Large intestine (tissue), 12 donors: ENCODE measurements at places on chromosomes 6 and 20. TPM values are rescaled to one million over a fixed set of nuclear protein-coding genes. Genes with fewer than 3 reads are reported as not detected.

DNA sequence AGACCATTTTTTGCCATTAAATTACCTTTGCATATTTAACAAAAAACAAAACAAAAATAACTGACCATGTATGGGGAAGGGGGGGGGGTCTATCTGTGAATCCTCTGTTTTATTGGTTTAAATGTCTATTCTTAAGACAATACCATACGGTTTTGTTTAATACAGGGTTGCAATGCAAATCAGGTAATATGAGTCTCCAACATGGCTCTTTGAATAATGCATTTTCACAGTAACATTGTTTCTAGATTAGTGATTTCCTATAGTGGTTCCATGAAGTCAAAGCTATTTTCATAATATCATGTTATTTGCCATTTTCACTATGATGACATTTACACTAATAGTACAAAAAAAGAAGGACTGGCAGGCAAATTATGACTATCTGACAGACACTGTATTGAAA, 64.7 kb upstream of the LYRM2 start:
- no peaks in the 10 kb centered on the region for H3K4me1 ChIP-seq
- H3K27ac ChIP-seq: no peak overlapping the region
- H3K36me3 ChIP-seq: peaks cover 43% of the 10 kb centered on the region
- no peak for DNase-seq

GRCh38 chr6:106536357-106536756, 92.9 kb downstream of the RTN4IP1 start:
- peaks cover 18% of the 10 kb centered on the region for H3K36me3 ChIP-seq
- H3K27ac ChIP-seq: no peak overlapping the region
- no peak overlapping the region for H3K4me3 ChIP-seq
- H3K4me1 ChIP-seq: no peaks in the 10 kb centered on the region

DNA sequence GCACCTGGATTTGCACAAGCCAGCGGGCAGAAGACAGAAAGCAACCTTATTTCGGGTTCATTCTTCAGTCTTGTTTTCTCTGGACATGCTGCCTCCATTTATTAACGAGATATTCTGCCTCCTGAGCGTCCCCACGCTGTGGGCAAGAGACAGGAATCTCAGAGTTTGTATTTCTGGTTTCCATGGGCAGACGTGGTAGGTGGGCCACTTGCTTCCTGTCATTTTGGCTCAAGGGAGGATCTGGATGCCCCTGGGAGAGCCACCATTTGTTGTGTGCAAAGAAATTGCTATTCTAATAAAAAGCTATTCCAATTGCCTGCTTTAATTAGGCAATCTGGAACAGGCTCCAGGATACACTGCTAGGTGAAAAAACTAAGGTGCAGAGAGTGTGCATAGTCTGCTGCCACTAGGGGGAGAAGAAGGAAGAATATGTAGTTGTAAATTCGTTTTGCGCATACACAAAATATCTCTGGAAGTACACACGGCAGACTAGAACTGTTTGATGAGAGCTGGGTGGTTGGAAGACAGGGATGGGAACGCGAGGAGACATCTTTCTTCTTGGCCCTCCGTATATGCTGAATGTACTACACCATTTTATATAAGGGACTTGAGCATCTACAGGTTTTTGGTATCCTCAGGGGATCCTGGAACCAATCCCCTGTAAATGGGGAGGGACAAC, 30.1 kb upstream of the SLC16A10 start:
- no peaks in the 10 kb centered on the region for H3K27me3 ChIP-seq
- no peaks in the 10 kb centered on the region for H3K4me1 ChIP-seq
- H3K27ac ChIP-seq: no peak overlapping the region

TFAP2A gene
- 0.90 TPM for polyA plus RNA-seq

TMC2 gene
- polyA plus RNA-seq: 0.45 TPM

SYCP2 gene
- 4.2 TPM for polyA plus RNA-seq
